ENCODE measurements at places on chromosomes 1 and 21.

GRCh38 chr1:185445594-185445993 lies 128.6 kb upstream of the IVNS1ABP start:
- DNase-seq: no peak

DNA sequence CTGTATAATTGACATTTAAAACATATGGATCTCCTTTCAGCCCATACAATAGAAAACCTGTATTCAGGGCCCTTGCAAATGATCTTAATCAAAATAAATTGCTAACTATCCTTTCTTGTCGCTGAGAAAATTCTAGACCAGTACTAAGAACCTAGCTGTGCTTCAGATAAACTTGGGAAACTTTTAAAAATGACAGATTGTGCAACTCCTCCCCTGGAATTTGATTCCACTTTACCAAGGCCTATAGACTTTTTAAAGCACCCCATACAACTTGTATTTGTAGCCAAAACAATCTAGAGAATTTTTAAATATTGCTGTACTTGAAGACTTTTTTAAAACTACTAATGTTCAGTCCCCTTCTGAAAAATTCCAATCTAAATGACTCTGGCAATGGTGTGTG lies 51.6 kb downstream of the ZNF644 start:
- DNase-seq: no peak

DNA sequence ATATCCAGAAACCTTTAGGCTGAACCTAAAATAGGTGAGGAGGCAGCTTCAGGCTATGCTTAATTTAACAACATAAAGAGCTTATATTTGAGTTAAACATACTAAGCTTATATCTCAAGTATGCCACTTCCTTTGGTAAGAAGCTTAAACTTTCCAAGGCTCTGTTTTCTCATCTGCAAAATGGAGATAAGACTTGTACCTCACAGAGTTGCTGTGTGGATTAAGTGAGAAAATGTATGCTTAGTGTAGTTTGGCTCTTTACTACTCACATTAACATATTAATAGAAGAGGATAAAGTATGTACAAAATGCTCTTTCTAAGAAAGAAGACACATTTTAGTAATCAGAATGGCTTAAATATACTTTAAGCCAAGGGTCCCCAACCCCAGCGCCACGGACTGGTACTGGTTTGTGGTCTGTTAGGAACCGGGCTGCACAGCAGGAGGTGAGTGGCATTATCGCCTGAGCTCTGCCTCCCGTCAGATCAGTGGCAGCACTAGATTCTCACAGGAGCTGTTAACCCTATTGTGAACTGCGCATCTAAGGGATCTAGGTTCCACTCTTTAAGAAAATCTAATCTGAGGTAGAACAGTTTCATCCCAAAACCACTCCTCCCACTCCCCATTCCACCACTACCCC lies 77.2 kb downstream of the HS2ST1 start:
- no peak for DNase-seq

- no peak for DNase-seq
Observed at GRCh38 chr1:51570063-51570710, 46.7 kb upstream of the OSBPL9 start.
